Right kidney (tissue), 9 donors: ENCODE measurements at places on chromosomes 2 and 18.

GRCh38 chr2:6139142-6139541 is 447.0 kb downstream of the SOX11 start:
- DNase-seq = no peak

DNA sequence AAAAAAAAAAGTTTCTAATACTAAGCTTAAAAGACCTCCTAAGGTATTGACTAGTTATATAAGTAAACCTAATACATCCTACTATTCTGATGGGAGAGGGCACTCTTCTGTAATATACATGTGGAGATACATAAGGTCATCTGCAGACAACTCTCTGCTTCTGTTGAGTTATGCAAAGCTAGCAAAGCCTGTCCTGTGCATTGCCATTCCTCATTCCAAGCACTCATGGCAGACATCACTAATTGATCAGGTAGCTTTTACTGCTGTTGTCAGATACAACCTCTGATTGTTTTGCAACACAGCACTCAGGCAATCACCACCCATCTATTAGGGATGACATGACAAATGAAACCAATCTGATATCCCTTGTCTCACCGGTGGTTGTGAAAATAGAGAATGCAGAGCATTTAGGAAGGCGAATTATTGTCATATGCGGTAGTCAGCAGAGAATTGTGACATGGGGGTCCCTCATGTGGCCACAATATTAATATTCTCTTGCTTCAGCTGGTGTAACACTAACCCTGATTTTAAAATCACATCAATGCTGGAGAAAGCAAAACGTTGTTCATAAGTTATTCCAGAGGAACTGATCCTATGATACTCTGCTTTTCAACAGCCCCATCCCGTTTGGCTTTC is 416.5 kb upstream of the GYPC start:
- DNase-seq = no peak

GRCh38 chr2:63041592-63041991 is 9.0 kb upstream of the OTX1 start:
- DNase-seq = no peak

DNA sequence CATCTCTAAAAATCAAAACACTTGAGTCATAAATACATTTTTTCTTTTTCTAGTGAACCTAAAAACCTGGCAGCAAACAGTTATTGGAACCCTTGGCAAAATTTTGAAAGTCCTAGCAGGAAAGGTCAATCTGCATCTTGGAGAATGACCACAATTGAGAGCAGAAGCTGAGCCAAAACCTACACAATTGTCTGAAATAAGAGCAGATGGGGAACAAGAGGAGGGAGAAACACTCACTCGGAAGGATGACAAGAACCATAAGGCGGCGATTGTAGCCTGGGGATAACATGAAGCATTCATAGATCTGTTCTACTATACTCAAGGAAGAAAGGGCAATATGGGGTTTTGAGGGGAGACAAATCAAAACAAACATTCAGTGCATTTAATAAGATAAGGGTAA is 117.0 kb downstream of the CHN1 start:
- DNase-seq = no peak

- DNase-seq = no peak
These were observed 536.4 kb downstream of the CNTNAP5 start for GRCh38 chr2:124561486-124561885.

- DNase-seq = no peak
These were observed 18.2 kb downstream of the BMP10 start for GRCh38 chr2:68853035-68853434.

- no peak for DNase-seq
These were observed 604.3 kb upstream of the POU3F3 start for GRCh38 chr2:104249629-104250028.

- no peak for DNase-seq
These were observed 89.9 kb upstream of the RANBP2 start for GRCh38 chr2:108629417-108629816.

- no peak for DNase-seq
These were observed 122.9 kb downstream of the DOK6 start for GRCh38 chr18:69523582-69523981.

DNA sequence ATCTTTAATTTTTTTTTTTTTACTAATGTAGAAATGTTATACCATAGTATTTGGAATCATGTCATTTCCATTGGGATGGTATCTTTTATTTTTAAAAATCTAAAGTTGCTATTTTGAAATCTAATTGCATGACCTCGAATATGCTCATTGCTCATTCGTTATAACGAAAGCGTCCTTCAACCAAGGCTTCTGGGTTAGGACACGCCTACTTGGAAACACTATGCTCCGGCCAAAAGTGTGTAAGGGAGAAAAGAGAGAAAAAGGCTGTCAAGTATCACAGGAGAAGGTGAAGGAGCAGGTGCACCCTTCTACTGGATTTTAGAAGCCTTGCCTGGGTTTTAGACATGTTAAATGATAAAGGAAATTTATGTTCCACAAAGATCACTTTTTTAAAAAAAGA is 465.9 kb upstream of the ID2 start:
- DNase-seq = no peak

- DNase-seq = no peak
These were observed 656.2 kb upstream of the CHAC2 start for GRCh38 chr2:53111406-53111805.

GRCh38 chr2:64210816-64211215 is 66.6 kb upstream of the PELI1 start:
- DNase-seq = no peak
